ENCODE measurements at places on chromosomes 3 and 15.

DNA sequence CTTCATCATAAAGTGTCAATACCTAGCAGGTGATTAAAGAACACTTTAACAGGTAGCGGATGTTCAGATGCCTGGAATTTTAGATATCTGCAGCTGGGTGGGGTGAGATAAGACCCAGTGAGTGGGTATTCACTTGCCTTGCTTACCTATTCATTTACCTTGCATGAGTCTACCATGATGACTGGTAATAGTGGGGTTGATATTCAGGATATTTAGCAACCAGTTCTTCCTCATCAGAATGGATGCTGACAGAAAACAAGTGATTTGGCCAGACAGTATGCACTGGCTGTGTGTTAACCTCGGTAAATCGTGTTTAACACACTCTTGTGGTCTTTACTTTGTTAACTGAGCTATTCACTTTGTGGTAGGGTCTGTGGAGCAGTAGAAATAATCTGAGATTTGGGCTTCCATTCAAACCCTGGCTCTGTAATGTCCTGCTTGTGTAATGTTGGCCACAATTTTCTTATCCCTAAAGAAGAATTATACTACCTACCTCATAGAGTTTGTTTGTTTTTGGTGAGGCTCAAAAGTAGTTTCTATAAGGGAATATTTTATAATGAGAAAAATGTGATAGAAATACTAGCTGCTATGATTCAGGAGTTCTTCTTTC is 391.9 kb upstream of the TBL1XR1 start:
- DNase-seq, result no peak

DNA sequence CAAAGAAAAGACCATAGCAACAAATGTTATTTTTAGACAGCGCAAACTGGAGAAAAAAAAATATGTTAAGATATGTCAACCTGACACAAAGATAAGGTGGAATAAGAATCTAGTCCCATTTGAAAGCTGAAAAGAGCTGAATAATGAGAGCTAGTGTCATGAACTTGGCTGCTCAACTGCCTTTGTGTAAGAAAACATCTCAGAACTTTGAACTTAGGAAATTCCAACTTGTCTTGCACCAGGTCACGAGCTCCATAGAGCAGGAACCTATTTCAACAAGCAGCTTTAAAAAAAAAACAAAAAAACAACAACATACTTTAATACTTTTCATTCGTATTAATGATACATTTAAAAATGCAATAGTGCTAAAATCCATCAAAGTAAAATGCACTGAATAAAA is 79.5 kb downstream of the ZNF280D start:
- no peak for DNase-seq

- no peak for DNase-seq
Measured at GRCh38 chr15:51869060-51869421, 39.6 kb downstream of the TMOD3 start.

DNA sequence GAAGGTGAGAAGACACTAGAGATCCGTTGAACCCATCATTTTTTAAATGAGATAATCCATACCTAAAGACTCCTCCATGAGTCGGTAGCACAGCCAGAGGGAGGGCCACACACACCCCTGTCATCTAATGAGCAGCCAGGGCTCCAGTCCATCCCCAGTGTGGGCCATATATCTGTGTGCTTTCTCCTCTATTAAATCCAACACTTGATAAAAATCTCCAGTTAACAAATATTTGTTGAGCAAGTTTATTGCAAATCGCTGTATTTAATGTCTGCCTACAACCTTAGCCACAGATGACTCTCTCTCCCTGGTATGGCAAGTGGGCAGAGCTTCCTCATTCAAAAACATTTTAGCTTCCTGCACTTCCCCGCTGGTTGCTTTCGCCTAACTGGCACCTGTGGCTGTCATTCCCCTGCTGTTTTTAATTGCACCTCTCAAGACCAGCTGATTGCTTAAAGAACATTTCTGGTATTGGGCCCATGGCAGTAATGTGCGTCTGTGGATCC is 82.8 kb downstream of the SMAD3 start:
- no peak for DNase-seq

- DNase-seq, result no peak
Measured at GRCh38 chr3:64145438-64145837, 79.8 kb downstream of the PRICKLE2 start.

Data from activated naive CD4-positive, alpha-beta T cell treated with Interleukin-2 at 50 U/mL for 16 hours (primary cell).